ENCODE measurements at places on chromosomes 3 and 15.

- H3K36me3 ChIP-seq: no peaks in the 10 kb centered on the region
- H3K4me1 ChIP-seq: no peaks in the 10 kb centered on the region
- no peaks in the 10 kb centered on the region for H3K27me3 ChIP-seq
- H3K27ac ChIP-seq: no peak overlapping the region
- no peak overlapping the region for H3K4me3 ChIP-seq
These were observed 4.2 kb upstream of the CHRM5 start for GRCh38 chr15:33963831-33964664.

GRCh38 chr3:97822359-97822775 is 556 bp downstream of the CRYBG3 start:
- peaks cover 27% of the 10 kb centered on the region for H3K4me1 ChIP-seq
- H3K4me3 ChIP-seq: peak overlapping the region; percentile 99
- peak; percentile 49 for DNase-seq
- H3K27ac ChIP-seq: peak overlapping the region; percentile 85
- peaks cover 2% of the 10 kb centered on the region for H3K36me3 ChIP-seq

DNA sequence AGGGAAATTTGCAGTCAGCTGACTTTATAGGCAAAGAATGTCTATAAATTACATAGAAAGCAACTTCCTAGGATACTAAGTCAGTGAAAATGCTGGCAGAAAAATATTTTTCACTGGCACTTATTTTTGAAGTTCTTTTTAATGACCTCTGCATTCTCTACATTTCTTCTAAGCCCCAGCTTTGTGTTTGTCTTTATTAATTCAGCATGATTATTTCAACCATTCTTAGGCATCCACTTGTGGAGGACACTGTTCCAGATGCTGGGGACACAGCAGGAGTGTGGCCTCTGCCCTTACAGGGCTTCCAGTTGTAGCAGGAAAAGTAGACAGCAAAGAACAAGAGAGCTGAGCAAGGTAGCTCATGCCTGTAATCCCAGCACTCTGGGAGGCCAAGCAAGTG is 15.0 kb downstream of the LRRK1 start:
- no peaks in the 10 kb centered on the region for H3K36me3 ChIP-seq
- peaks cover 14% of the 10 kb centered on the region for H3K27me3 ChIP-seq
- no peaks in the 10 kb centered on the region for H3K4me1 ChIP-seq
- no peak overlapping the region for H3K4me3 ChIP-seq
- DNase-seq: no peak

GRCh38 chr3:178073366-178073765 is 462.9 kb upstream of the KCNMB2 start:
- no peak for DNase-seq
- H3K36me3 ChIP-seq: no peaks in the 10 kb centered on the region
- H3K4me1 ChIP-seq: peaks cover 4% of the 10 kb centered on the region

- no peaks in the 10 kb centered on the region for H3K36me3 ChIP-seq
These were observed 11.5 kb upstream of the DNASE1L3 start for GRCh38 chr3:58222161-58222724.

GRCh38 chr15:78695854-78696253 is 54.8 kb upstream of the CHRNB4 start:
- no peak overlapping the region for H3K27ac ChIP-seq
- H3K27me3 ChIP-seq: peaks cover 24% of the 10 kb centered on the region
- no peak for DNase-seq

- H3K36me3 ChIP-seq: peaks cover 24% of the 10 kb centered on the region
- no peaks in the 10 kb centered on the region for H3K4me1 ChIP-seq
- no peak overlapping the region for H3K4me3 ChIP-seq
These were observed 12.2 kb downstream of the TMCC1 start for GRCh38 chr3:129881261-129881660.

DNA sequence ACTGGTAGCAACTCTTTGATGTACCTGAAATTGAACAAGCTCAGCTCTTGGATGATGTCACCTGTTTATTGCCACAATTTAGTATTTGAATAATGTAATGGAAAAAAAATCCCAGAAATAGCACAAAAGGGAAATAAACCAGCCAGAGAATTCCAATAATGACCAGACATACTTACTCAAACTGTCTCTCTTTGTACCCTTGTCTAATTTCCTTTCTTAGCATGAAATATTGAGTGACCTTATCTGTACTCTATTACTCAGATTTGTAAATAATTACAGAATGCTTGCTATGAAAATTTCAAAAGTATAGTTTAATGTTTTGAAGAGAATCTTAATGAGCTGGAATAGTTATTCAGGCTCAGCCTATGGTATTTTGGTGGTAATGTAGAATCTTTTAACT is 555.4 kb upstream of the SGO1 start:
- no peaks in the 10 kb centered on the region for H3K27me3 ChIP-seq
- no peak overlapping the region for H3K27ac ChIP-seq
- DNase-seq: no peak

- H3K4me1 ChIP-seq: peaks cover 5% of the 10 kb centered on the region
- DNase-seq: no peak
- no peaks in the 10 kb centered on the region for H3K36me3 ChIP-seq
- no peak overlapping the region for H3K4me3 ChIP-seq
- no peak overlapping the region for H3K27ac ChIP-seq
- H3K27me3 ChIP-seq: no peaks in the 10 kb centered on the region
These were observed 590.1 kb upstream of the CBLB start for GRCh38 chr3:106458952-106459351.

- no peak overlapping the region for H3K27ac ChIP-seq
- DNase-seq: no peak
- peaks cover 3% of the 10 kb centered on the region for H3K27me3 ChIP-seq
- H3K4me3 ChIP-seq: no peak overlapping the region
- H3K36me3 ChIP-seq: no peaks in the 10 kb centered on the region
These were observed 22.1 kb downstream of the GABRR3 start for GRCh38 chr3:98012979-98013378.

GRCh38 chr15:94639701-94640100 is 408.3 kb downstream of the MCTP2 start:
- no peak overlapping the region for H3K27ac ChIP-seq
- no peak overlapping the region for H3K4me3 ChIP-seq
- H3K36me3 ChIP-seq: no peaks in the 10 kb centered on the region
- H3K4me1 ChIP-seq: no peaks in the 10 kb centered on the region

GRCh38 chr15:79811406-79812405 is 85.1 kb downstream of the MTHFS start:
- no peak for DNase-seq
- peaks cover 9% of the 10 kb centered on the region for H3K27me3 ChIP-seq
- H3K4me1 ChIP-seq: no peaks in the 10 kb centered on the region
- H3K4me3 ChIP-seq: no peak overlapping the region

DNA sequence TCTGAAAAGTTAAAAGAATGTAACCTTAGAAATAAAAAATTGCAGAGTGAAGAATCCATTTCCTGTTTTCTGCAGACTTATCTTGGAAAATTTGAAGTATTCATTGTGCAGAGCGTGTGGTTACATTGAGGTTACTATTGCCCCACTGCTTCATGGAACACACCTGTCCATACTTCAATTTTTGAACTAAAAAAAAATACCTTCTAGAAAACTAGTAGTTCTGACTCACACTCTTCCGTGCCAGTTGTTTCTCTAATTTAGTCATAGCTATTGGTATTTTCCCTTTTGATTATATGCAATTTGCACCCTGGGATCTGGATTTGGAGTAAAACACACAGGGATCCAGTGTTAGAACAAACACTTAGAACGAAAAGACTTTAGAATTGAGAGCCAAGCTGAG is 111.8 kb upstream of the LYSMD4 start:
- H3K27me3 ChIP-seq: no peaks in the 10 kb centered on the region
- H3K27ac ChIP-seq: no peak overlapping the region
- no peak overlapping the region for H3K4me3 ChIP-seq
- no peak for DNase-seq

- peaks cover 8% of the 10 kb centered on the region for H3K36me3 ChIP-seq
- no peaks in the 10 kb centered on the region for H3K4me1 ChIP-seq
- no peaks in the 10 kb centered on the region for H3K27me3 ChIP-seq
- no peak overlapping the region for H3K27ac ChIP-seq
These were observed 201.4 kb upstream of the STT3B start for GRCh38 chr3:31331278-31331677.

DNA sequence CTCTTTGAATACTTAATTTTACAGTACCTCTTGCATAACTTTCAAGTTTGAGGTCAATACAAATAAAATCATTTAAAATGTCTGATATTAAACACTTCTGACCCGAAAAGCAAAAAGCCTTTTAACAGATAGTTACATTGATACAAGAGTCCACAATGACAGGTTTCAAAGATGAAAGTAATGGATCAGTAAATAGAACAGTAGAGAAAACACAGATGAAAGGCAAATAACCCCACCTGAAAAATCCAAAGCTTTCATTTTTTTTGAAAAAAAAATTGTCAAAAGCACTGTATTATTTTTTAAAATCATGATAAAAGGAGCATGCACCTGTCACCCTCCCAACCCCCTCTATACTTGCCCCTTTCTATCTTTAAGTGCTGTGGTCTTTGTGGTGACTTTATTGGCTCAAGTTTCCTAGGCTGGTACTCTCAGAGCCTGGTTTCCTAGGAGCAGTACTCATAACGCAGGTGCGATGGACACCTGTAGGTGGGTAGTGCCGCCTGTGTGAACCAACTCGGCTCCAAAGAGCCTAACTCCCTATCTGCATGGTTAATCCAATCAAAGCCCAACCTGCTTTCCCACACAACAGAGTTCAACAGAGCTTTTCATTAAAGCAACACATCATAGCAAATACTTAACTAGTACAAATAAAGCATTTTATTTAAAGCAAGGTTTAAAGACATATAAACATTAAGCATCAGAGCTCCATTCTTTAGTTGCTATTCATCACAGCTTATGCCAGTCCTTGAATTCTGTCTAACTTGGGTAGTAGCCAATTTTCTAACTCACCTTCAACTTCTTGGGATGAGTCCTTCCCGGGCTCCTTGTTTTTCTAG is 32.2 kb downstream of the LIPC start:
- H3K27me3 ChIP-seq: no peaks in the 10 kb centered on the region
- H3K36me3 ChIP-seq: peaks cover 1% of the 10 kb centered on the region
- no peak overlapping the region for H3K4me3 ChIP-seq
- H3K27ac ChIP-seq: no peak overlapping the region

- H3K4me3 ChIP-seq: no peak overlapping the region
- H3K27ac ChIP-seq: no peak overlapping the region
- no peaks in the 10 kb centered on the region for H3K36me3 ChIP-seq
- H3K27me3 ChIP-seq: no peaks in the 10 kb centered on the region
These were observed 160.4 kb upstream of the EPHA3 start for GRCh38 chr3:88947013-88947412.

DNA sequence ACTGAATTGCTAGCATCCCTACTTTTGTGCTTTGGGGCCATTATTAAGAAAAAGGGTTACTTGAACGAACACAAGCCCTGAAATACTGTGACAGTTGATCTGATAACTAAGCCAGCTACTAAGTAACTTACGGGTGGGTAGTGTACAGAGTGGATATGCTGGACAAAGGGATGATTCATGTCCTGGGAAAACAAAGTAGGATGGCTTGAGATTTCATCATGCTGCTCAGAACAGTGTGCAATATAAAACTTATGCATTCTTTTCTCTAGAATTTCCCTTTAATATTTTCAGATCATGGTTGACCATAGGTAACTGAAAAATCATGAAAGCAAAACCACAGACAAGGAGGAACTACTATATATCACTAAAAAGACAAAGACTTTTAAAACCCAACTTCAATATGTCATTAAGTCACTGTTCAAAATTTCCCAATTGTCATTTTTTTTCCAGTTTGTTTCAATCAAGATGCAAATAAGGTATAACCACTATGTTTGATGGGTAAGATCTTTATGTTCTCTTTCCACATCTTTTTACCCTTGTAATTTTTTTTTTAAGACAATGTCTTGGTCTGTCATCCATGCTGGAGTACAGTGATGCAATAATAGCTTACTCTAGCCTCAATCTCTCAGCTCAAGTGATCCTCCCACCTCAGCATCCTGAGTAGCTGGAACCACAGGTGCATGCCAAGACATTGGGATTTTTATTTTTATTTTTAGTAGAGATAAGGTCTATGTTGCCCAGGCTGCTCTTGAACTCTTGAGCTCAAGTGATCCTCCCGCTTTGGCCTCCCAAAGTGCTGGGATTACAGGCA is 67.7 kb downstream of the IFT80 start:
- no peaks in the 10 kb centered on the region for H3K4me1 ChIP-seq
- DNase-seq: no peak
- H3K27me3 ChIP-seq: no peaks in the 10 kb centered on the region
- no peak overlapping the region for H3K4me3 ChIP-seq
- no peak overlapping the region for H3K27ac ChIP-seq
- H3K36me3 ChIP-seq: peaks cover 2% of the 10 kb centered on the region

DNA sequence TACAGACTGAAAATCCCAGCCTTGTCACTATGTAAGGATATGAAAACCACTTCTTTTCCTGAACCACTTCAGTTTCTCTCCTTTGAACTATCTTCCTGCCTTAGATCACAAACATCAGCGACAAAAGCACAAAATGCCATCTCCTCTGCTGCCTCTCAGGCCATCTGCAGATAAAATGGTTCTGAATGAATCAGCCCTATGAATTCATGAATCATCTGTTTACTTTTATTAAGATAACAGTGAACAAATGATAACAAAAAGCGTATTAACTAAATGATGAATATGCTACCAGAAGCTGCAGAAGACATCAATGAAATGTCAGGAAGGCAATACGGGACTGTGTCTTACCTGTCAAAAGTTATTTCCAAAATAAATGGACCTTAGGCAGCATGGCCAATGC is 928.1 kb downstream of the ROBO1 start:
- H3K4me1 ChIP-seq: no peaks in the 10 kb centered on the region
- no peaks in the 10 kb centered on the region for H3K27me3 ChIP-seq
- H3K27ac ChIP-seq: no peak overlapping the region
- no peaks in the 10 kb centered on the region for H3K36me3 ChIP-seq

- H3K4me3 ChIP-seq: peak overlapping the region; percentile 91
- peak overlapping the region; percentile 75 for H3K27ac ChIP-seq
- H3K27me3 ChIP-seq: no peaks in the 10 kb centered on the region
- H3K4me1 ChIP-seq: peaks cover 32% of the 10 kb centered on the region
These were observed 792 bp downstream of the TPRA1 start for GRCh38 chr3:127589600-127590281.

DNA sequence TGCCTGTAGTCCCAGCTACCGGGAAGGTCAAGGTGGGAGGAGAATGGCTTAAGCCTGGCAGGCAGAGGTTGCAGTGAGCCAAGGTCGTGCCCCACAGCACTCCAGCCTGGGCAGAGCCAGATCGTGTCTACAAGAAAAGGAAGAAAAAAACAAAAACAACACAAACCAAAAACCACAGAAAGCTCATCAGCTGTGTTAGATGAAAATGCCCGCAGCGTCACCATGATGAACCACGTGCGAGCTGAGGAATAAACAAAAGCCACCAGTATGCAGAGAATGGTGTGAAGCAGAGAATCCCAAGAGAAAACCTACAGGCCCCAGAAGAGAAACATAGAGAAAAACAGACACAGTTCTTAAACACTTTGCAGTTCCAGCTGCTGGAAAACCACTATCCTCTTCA is 19.7 kb upstream of the TM4SF19 start:
- H3K36me3 ChIP-seq: peaks cover 61% of the 10 kb centered on the region
- no peaks in the 10 kb centered on the region for H3K27me3 ChIP-seq
- no peak overlapping the region for H3K27ac ChIP-seq
- peaks cover 6% of the 10 kb centered on the region for H3K4me1 ChIP-seq
- H3K4me3 ChIP-seq: no peak overlapping the region

Data from activated naive CD4-positive, alpha-beta T cell treated with anti-CD3 and anti-CD28 coated beads, Interleukin-2, amount 10 ng/mL, durations not matched to agents 7 days and 5 days (primary cell).